Fibroblast of skin of right quadriceps (primary cell): ENCODE measurements at places on chromosomes 7 and 10.

GRCh38 chr7:16204953-16205352 is 216.4 kb downstream of the CRPPA start:
- no peak for DNase-seq

DNA sequence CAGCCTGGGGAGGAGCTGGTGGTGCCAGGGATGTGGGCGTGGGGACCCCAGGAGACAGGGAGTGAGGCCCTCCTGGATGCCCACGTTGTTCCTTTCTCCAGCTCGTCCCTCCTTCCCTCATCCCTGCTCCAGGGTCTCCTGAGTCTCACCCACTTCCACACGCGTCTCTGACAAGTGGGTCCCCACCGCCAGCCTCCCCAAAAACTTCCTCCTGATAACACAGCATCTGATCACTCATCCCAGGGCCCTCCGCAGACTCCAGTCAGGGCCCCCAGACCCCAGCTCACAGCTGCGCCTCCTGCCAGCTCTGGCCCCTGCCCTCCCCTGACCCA is 60.6 kb upstream of the INPP5A start:
- no peak for DNase-seq

- DNase-seq: no peak
Measured at GRCh38 chr10:130707389-130707979, 571.3 kb downstream of the GLRX3 start.

- DNase-seq: peak; percentile 31
Measured at GRCh38 chr10:43796781-43797180, 148.1 kb upstream of the ZNF32 start.

- no peak for DNase-seq
Measured at GRCh38 chr10:57506414-57507094, 761.1 kb downstream of the IPMK start.

DNA sequence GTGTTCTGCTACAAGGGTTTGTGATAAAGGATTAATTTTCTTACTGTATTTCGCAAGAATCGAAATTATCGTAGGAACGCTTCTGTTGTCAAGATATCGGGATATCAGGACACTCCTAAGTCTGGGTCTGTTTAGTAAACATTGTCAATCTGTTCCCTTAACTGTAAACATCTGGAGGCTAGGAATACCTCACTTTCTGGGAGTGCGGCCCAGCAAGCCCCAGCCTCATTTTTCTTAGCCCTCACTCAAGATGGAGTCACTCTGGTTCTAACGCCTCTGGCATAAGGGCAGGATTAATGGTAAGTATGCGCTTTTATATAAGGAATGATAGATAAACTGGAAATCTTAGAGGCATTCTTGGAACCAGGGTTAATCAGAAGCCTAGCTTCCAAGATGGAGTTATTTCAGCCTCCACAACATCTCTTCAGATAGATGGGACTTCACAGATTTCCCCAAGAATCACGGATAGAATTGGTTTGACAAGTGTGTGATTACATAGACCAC is 30.1 kb upstream of the CCL24 start:
- no peak for DNase-seq

- no peak for DNase-seq
Measured at GRCh38 chr7:25897261-25897782, 254.7 kb upstream of the NFE2L3 start.

DNA sequence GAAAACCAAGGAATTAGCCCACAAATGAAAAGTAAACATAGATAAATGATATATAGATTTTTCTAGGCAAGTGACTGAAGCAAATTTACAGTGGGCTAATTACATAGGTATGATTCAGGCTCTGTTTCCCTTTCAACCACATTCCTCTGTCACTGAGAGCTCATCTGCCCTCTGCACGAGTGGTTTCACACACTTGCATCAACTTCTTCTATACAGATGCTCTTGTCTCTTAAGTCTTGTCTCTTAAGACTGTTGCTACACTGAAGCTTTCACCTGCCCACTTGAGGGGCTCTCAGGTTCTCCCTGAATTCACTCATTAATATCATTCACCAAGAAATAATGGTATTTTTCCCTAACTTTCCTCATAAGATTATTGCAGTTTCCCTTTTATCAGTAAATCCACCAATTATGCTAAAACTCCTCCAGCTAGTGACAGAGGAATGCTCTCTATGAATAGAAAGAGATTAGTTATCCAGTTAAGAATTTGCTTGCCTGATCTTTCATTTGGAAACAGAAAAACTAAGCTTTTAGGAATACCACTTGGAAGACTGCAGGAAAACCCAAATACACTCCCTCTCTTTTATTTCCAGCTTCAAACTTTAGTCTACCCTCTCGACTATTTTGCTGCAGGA is 95.7 kb downstream of the ELAPOR2 start:
- peak; percentile 48 for DNase-seq

- DNase-seq: no peak
Measured at GRCh38 chr10:72066318-72067284, 21.8 kb downstream of the SPOCK2 start.

DNA sequence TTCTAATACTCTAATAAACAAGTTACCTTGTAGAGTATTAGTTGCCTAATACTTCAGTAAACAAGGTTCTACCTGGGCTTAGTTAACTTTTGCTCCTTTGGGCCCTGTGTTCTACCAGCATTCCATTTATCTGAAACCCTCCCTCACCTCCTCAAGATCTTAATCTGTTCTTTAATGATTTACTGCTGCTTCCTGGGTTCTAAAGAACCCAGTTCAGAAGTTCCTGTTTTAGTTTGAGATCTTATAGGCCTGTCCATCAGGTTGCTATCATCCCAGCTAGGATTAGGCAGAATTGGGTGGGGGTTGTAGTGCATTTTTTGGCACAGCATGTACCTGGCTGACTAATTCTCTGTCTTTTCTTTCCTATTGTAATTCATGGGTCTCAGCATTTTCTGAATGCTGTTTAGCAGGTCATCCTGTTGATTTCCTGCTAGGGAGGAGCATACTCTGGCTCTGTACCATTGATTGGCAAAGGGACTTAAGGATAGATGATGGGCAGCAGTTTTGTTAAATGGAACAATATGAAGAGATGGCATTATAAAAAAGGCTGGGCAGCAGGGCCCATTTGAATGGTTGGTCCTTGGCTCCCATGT is 53.7 kb upstream of the TMEM248 start:
- no peak for DNase-seq

DNA sequence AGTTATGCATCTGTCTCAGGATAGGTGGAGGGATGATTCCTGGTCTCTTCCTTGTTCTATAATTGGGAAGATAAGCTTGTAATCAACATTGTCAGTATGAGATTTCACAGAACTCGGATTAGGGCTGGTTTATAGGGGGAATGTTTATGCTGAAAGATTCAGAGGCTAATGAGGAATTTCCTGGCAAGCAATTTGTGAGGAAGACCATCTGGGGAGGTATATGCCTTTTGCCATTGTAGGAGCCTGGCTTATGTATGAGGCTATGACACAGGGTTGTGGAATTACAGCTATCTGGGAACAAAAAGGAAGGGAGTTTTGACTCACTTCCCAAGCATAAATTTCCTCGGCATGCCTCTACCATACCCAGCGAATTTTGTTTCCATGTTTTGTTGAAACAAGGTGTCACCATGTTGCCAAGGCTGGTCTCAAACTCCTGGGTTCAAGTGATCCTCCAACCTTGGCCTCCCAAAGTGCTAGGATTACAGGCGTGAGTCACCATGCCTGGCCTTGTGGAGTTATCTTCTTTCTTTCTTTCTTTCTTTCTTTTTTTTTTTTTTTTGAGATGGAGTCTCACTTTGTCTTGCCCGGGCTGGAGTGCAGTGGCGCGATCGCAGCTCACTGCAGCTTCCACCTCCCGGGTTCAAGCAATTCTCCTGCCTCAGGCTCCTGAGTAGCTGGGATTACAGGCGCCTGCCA is 1.6 kb upstream of the COPS6 start:
- peak; percentile 99 for DNase-seq

DNA sequence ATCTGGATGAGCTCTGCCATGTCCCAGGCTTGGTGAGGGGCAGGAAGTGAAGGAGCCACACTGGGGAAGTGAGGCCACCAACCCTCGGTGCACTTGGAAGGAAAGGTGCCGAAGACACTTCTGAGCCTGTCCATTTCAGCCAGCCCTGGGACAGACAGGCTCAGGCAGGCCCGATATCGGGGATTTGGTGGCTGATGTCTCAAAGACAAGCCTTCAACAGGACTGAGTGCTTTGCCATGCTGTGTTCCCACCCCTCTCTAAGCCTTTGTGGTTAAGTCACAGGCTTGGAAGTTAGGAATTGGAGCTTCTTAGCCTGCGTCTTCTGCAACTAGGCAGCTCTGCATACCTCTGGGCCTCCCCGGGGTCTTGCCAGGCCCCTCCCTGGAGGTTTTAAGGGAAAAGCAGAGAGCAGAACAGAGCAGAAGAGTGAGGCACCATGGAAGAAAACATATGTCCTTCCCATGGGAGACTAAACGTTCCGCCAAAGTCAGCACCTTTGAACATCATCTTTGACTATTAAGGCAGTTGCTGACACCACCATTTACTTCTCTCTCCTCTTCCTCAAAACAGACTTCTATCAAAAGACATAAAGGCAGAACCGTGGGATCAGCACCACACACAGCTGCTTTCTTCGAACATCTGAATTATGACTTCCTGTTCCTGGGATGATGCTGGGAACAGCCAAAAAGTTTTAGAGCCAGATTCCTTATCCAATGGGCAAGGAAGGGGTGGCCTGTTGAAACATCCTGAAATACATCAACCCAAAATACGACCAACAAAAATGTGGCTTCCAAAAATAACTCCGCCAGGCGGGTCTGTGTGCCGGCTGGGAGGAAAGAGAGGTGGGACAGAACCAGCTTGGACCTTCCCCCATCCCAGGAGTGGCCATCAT is 71.8 kb downstream of the AFAP1L2 start:
- DNase-seq: peak; percentile 7

GRCh38 chr10:821322-821721 is 110.2 kb downstream of the LARP4B start:
- peak; percentile 40 for DNase-seq

- no peak for DNase-seq
Measured at GRCh38 chr7:50416527-50417182, 33.5 kb downstream of the FIGNL1 start.

GRCh38 chr7:103735377-103735776 is 254.1 kb downstream of the RELN start:
- DNase-seq: peak; percentile 3

DNA sequence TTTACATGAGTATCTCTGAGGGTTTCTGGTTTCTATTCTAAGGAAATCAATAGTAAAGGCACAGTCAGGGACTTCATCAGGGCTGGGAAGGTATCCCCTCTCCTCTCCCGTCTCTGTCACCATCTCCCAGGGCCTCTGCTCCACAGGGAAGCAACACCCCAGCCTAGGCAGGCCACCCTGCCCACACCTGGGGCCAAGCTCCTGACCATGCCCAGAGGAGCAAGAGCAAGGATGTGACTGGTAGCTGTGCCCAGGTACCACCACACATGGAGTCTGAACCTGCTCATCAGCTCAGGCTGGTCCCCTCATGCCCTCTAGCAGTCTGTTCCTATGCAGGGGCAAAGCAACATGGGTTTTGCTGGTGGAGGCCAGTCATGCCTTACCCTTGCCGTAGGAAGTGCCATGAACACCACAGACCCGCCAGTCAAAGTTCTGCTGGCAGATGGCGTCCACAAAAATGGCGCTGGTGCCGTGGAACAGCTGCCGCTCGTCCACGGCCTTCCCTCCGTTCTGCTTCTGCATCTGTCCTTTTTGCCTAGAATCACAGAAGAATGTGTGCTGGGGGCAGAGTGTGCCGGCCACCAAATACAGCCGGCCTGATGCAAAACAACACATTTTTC is 36.8 kb downstream of the PARP12 start:
- no peak for DNase-seq

GRCh38 chr10:12196531-12197211 is 683 bp downstream of the CDC123 start:
- DNase-seq: no peak

DNA sequence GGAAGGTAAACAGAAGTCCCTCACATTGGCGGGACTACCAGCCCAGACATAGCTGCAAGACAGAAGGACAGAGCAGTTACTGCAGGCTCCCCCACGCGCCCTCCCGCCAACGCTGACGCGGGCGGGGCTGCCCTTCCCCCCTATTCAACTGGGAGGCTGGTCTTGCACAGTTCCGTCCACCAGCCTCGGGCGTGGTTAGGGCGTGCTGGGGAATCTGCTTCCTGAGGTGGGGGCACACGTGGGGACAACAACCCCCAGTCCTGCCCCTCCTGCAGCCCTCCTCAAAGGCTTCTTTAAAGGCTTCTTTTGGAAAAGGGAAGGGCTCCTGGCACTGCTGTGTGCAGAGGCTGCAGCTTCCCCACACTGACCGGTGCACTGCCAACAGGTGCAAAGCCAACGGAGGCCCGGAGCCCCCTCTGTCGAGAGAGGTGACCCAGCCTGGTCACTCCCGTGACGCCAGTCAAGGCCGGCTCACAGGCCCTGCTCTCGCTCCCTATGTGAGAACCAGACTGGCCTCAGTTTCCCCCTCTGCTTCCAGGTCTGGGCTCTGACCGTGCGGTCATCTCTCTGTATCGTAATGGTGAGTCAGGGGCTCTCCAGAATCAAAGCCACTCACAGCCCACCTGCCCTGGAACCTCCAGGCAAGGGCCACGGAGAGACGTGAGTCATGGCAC is 126.0 kb downstream of the EBF3 start:
- no peak for DNase-seq

- DNase-seq: peak; percentile 93
Measured at GRCh38 chr7:85773116-85773728, 586.4 kb upstream of the SEMA3D start.

GRCh38 chr10:110686047-110686446 is 41.9 kb downstream of the RBM20 start:
- DNase-seq: peak; percentile 33

DNA sequence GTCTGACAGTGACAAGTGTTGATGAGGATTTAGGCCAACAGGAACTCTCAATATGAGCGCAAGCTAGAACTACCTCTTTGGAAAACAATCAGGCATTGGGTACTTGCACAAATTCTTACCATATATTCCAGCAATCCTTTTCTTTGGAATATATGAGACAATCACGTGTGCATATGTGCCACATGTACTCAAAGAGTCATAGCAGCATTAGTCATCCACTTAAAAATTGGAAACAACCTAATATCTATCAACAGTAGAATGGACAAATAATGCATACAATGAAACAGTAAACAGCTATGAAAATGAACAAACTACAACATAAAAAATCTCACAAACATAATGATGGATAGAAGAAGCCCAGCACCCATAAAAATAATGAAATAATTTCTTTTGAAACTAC is 179.7 kb downstream of the GLI3 start:
- peak; percentile 15 for DNase-seq

- peak; percentile 96 for DNase-seq
Measured at GRCh38 chr7:86932038-86932512, 127.4 kb downstream of the ELAPOR2 start.

- DNase-seq: no peak
Measured at GRCh38 chr10:102988404-102989314, 70.6 kb downstream of the CNNM2 start.

DNA sequence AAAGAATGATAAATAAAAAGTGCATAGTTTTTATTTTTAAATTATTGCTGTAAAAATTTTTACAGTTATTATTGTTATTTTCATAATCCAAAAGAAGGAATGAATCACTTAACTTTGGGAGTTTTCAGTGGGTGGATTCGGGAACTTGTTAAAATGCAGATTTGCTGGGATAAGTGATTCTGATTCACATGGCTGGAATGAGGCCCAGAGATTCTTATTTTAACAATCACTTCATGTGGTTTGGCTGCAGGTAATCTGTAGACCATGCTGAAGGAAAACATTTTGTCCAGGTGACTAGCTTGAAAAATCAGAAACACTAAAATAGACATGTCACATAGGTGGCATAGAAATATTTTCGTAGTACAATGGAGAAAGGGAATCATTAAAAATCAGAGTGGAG is 13.9 kb downstream of the CROT start:
- peak; percentile 9 for DNase-seq

- no peak for DNase-seq
Measured at GRCh38 chr7:117446220-117446815, 19.0 kb upstream of the ASZ1 start.
